ENCODE measurements at places on chromosomes 3 and 15.

DNA sequence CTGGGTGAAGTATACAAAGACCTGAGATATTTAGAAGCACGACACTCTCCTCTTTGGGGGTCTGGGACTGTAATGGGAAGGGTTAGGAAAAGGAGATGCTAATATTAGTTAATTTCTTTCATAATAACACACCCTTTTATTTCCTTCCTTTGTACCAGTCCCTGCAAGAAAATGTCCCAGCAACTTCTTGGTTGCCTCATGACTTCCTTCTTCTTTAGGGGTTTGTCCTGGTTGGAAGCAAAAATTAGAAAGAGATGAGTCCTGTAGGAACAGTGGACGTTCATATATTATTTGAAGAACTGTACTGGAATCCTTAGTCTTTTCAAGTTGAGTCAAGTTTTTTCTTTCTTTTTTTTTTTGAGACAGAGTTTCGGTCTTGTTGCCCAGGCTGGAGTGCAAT is 227.8 kb upstream of the TBL1XR1 start:
- DNase-seq = no peak

GRCh38 chr3:129245141-129245540 is 4.3 kb upstream of the COPG1 start:
- DNase-seq = no peak

DNA sequence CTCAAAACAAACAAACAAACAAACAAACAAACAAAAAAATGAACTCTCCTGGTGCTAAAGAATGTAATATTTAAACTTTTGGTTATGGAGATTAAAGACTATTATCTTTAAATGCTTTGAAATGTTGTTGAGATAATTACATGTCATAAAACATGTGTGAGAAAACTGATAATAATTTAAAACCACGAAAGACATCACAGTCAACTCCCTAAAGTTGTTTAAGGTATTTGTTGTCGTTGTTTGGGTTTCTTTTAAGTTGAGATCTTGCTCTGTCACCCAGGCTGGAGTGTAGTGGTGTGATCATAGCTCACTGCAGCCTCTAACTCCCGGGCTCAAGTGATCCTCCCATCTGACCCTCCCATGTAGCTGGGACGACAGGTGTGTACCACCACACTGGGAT is 12.0 kb downstream of the EFCAB12 start:
- no peak for DNase-seq

- DNase-seq = no peak
These were observed 27.0 kb upstream of the TSPAN3 start for GRCh38 chr15:77097921-77098320.

- DNase-seq = no peak
These were observed 17.6 kb upstream of the ACTL6A start for GRCh38 chr3:179544981-179545645.

- DNase-seq = no peak
These were observed 61.1 kb downstream of the MLH1 start for GRCh38 chr3:37054370-37054769.

DNA sequence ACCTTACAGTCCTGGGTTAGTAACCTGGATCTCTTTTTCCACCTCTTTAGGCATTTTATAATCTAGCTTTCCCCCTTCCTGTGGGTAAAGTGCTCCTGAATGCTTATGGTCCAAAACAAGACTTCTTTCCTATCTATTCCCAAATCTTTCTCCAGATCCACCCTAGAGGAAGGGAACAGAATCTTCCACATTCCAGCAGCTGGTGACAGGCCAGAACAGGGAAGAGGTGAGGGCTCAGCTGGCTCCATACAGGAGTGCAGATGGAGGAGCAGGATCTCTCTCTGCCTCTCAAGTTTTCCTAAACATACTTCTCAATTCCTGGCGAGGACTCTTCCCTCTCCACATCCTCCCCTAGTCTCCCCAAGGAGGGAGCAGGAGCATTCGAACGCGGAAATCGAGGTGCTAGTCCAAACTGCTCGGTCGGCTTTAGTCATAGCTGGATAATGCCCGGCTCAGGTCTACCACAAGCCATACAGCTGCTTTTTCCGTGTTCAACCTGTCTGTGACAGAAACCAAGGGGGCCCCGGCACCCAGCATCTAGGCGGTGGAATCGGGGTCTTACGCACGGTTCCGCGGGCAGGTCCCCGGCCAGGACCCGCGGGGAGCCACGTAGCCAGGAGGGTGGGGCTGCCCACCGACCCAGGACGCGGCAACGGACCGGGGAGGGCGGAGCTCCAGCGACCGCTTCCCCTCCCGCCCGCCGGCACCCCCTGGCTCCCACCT is 4.0 kb downstream of the RASSF1 start:
- no peak for DNase-seq

DNA sequence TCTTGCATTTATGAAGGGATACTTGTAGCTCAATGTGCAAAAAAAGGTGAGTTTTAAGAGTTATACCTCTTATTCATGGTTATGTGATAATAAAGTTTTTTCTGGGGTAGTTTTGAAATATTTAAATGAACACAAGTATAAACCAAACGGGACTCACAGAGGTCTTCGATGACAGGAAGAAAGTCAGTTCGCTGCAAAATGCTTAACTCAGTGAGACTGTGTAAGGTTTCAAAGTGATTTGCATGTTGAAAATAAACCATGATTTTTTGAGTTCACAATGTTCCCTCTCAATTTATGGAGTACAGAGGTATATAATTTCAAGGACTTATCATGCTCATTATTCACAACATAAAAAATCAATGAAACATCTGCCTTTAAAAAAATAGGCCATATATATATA is 36.3 kb upstream of the MYH15 start:
- DNase-seq = no peak

- no peak for DNase-seq
These were observed 259.3 kb downstream of the ZBBX start for GRCh38 chr3:167120828-167121227.

DNA sequence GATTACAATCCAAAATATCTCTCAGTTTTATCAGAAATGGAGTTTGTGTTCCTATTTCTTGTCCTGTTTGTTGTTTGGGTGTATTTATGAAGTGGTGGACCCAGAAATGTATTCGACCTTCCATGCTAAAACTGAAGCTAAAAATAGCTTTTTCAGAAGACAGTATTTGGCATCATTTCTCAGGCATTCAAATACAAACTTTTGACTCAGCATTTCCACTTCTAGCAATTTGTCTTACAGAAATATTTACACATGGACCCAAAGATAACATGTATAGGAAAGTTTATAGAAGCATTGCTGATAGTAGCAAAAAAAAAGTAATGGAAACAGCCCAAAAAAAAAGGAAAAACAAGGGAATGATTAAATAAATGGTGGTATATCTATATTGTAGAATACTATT is 156.3 kb downstream of the HCN4 start:
- DNase-seq = no peak

- DNase-seq = no peak
These were observed 69.7 kb downstream of the LRRK1 start for GRCh38 chr15:100988857-100989256.

- no peak for DNase-seq
These were observed 5.2 kb upstream of the GPR176 start for GRCh38 chr15:39925112-39925842.

All from stimulated activated CD8-positive, alpha-beta memory T cell treated with anti-CD3 and anti-CD28 coated beads, Interleukin-7, amount 100 ng/mL, for 1 hour (primary cell).